ENCODE measurements at places on chromosomes 7 and 10. TPM values are rescaled to one million over a fixed set of nuclear protein-coding genes. Genes with fewer than 3 reads are reported as not detected.

The ATE1 gene
- 23.2 TPM for total RNA-seq

The PARP12 gene
- 25.0 TPM for total RNA-seq

The STMP1 gene
- total RNA-seq = 32.0 TPM

The EDRF1 gene
- total RNA-seq = 14.3 TPM

The SLC26A4 gene
- total RNA-seq = 0.12 TPM
